ENCODE measurements at places on chromosomes 5 and 9.
A peak's percentile ranks its signal among the peaks of the same experiment; 100 is the strongest.

- DNase-seq, result no peak
Observed at GRCh38 chr5:140633021-140633471, at the start of gene CD14. Gene CD14 (minus strand): TSS chr5:140633175. CDS start chr5:140633071, 104 bp downstream.

GRCh38 chr5:39446231-39446630 is 21.5 kb upstream of the DAB2 start:
- no peak for DNase-seq

DNA sequence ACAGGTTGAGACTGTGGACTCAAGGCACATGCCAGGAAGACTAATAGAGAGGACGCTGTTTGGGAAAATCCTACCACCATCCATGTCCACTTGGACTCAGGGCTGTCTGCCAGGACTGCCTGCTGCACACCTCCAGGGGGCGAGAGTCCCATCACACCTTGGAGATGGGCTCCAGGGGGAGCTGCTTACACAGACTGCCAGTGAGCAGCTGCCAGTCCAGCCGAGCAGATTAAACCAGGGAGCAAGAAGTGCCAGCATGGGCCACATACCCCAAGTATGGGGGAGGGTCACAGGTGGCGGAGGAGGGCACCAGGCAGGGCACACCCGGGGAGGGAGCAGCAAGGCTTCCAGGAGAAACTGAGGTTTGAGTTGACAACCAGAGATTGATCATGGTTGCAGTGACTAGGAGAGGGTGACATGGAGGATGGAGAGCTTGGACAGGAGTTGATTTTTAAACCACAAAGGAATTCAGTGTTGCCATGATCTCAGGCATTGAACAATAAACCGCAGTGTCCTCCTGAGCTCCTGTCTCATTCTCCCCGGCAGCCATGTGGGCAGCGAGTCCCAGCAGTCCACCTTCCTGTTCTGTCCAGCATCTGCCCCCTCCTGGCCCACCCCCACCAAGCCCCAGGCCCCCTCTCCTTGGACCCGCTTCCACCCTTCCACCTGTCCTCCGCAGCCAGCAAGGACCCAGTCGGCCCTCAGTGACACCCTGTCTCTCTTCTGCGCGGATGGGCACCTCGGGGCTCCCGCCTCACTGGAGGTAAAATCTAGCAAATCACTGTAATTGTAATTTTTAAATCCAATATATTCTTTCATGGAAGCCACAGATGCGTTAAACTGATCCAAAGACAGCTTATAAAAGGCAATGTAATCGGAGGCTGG is 3.1 kb upstream of the VAV2 start:
- peak; percentile 20 for DNase-seq

DNA sequence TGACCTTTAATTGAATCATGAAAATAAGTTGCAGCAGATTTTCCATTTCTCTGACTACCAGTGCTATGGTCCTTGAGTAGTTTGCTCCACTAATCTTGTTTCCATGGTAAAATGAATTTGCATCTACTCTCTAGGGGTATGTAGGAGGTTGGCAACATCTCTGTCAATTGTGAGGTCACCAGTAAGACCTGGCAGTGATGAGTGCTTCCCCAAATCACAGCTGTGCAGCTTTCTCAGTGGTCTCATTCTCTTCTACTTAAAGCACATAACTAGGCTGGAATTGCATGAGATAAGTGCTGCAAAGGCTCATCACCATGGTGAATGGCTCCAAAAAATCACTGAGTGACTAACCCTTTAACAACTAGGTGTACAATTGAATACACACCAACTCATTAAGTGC is 36.3 kb downstream of the ADAMTS19 start:
- peak; percentile 13 for DNase-seq

- DNase-seq, result no peak
Observed at GRCh38 chr9:112338561-112338960, 5.1 kb upstream of the PTBP3 start.

- no peak for DNase-seq
Observed at GRCh38 chr9:33042473-33042872, 17.4 kb downstream of the DNAJA1 start.

DNA sequence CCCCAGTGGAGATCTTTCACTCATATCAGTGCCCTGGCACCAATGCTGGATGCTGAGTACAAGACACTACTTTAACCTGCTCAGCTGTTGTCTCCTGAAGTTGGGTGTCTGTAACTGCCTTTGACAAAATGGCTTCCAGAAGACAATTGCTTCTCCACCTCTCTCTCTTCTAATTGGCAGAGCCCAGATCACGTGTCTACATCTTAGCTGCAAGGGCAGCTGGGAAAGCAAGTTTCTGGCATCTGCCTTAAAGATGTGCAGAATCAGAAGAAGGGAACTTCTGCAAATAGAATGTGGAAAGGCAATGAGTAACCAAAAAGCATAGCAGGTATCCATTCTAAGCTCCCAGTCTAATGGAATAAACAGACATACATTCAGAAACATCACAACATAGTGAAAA is 81.1 kb downstream of the PDZD2 start:
- no peak for DNase-seq

- no peak for DNase-seq
Observed at GRCh38 chr9:5510989-5511388, 658 bp downstream of the PDCD1LG2 start.

GRCh38 chr5:109931049-109931780 is 241.5 kb downstream of the MAN2A1 start:
- DNase-seq, result no peak

DNA sequence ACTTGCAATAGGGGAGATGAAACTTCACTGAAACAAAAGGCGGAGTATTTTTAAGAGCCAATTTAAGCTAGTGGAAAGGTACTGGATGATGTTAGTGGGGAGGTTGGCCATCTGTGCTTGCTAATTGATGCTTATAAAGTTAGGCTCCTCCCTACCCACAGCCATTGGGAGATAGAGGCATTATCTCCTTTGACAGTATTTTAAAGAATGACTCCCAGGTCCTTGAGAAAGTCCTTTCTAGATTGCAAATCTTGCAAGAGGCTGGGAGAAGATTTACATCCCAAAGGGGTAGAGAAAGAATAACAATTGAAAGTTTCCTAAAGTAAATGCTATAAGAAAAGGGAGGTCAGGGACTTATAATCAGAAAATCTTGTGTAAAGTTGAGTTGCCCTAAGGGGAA is 282.6 kb downstream of the BRINP1 start:
- DNase-seq, result peak; percentile 16

GRCh38 chr9:131399972-131400371 is 6.1 kb downstream of the PRRC2B start:
- no peak for DNase-seq

GRCh38 chr5:125597338-125597737 is 825.9 kb upstream of the GRAMD2B start:
- DNase-seq, result no peak

DNA sequence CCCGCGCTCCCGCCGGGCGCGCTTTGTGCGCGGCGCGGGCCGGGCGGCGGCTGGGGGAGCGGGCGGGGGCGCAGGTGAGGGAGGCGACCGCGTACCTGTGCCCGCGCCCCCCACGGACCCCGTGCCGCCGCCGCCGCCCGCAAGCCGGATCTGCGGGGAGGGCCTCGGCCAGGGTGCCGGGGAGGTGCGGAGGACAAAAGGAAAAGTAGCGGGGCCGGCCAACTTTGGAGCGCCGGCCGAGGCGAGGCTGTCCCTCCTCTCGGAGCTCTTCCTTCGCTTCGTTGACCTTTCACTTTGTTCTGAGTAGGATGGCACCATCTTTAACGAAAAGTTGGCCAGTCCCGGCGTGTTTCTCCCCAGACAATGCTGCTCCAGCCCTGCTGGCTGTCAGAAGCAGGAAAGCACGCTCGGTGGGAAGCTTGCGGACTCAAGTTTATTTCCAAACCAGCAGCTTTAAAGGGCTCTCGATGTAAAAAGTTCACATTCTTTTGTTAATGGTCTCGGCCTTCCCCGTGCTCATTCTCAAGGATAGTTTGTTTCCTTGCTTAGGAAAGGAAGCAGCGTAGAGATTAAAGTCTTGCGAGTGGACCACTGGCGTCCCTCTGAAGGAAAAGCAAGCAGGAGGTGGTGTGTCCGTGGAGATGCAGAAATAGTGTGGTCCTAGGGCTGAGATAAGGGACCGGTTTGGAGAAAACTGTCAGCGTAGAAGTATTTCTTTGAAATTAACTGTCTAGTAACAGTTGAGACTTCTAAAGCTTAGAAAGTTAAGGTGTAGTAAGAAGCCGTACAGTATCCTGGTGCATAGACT is 639 bp downstream of the EHMT1 start:
- peak; percentile 45 for DNase-seq

- DNase-seq, result no peak
Observed at GRCh38 chr5:111345731-111346130, 121.5 kb downstream of the CAMK4 start.

DNA sequence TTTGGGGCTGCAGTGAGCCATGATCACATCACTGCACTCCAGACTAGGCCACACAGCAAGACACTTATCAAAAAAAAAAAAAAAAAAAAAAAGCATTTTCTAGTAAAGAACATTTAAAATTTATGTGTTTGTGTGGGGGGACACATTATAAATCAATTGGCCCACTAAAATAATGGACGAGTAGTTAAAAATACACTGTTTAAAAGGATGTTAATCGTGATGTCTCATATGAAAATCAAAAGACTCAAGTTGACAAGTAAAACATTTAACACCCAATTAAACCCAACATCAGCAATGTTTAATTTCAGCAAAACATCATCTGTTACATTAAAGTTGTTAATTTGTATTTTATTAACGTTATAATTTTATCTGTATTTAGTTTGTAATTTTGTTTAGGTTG is 152.3 kb downstream of the MAPKAP1 start:
- no peak for DNase-seq

DNA sequence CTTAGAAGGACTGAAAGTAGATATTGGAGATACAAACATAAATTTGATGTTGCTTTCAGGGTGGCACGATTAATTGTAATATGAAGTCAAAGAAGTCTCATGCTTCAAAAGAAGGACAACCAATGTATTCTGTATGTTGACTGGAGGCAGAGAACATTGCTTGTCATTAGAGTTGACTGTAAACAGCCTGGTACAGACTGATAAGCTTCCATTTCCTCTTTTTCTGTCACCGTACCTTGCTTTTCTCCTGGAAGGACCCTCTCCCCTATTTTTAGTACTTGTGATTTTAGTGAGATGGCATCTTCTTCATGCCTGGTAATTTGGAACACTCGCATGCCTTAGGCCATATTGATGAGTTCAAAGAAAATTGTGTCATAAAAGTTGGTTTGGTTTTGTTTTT is 809.4 kb downstream of the PRELID2 start:
- DNase-seq, result no peak

DNA sequence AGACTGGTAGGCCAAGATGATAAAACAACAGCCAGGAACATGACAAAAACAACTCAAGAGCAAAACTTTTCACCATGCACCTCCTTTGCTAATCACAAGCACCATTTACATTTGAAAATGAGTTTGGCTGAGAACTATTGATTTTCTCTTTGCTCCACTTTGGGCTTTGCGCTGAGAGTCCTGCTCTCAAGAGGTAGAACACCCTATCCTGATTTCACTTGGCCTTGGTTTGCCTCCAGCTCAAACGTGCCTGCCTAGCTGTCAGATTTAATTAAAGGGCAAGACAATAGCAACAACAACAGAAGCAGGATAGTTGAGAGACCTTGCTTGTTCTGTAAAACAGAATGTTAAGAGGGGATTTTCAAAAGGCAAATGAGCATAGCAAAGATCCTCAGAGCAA is 128.2 kb upstream of the ASTN2 start:
- no peak for DNase-seq

GRCh38 chr9:125338929-125339328 is 77.3 kb downstream of the GAPVD1 start:
- no peak for DNase-seq

DNA sequence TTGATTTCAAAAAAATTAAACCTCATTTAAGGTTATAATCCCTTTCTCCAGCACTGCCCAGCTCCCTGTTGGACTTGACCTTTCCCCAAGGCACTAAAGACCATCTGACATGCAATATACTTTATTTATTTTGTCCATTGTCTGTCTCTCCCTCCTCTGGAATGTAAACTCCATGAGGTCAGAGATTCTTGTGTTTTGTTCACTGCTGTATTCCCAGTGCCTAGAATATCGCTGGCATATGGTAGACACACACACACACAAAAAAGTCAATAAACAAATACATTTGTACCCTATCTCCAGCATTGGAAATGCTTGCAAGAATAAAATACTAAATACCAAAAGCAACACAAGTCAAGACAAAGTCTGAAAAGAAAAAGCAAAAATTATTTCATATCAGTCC is 17.3 kb upstream of the ARSB start:
- no peak for DNase-seq

DNA sequence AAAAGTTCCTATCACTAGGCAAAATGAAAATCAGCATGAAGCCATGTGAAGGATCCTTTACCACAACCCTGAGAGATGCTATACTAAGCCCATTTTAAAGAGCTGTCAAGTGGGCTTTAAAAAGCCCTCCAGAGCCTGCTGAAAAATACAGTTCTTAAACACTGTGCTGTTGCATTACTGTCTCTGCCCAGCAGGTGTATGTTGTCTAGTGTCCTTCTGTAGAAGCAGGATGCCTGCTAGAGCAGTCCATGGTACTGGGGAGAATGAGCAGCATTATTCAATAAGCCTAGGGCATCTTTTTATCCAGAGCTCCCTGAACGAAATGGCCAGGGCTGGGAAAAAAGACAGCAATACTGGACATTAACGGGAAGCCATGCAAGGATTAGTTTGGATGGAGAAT is 126.2 kb upstream of the PLCXD3 start:
- DNase-seq, result peak; percentile 79

- DNase-seq, result peak; percentile 38
Observed at GRCh38 chr5:124025306-124025845, 513.4 kb downstream of the CSNK1G3 start.

DNA sequence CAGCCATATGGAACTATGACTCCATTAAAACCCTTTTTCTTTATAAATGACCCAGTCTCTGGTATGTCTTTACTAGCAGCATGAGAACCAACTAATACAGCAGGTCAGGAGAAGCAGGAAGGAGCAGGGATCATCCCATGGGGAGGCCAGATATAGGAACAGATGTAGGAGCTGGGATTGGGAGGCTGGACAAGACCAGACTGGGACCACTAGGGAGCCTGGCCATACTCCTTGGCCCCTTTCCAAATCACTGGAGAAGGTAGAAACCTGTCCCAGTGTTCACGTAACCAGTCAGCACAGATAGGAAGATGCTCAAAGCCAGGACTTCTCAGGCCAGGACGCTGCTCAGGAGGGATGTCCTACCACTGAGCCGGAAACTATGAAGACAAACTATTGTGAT is 95.5 kb downstream of the LMX1B start:
- DNase-seq, result no peak

DNA sequence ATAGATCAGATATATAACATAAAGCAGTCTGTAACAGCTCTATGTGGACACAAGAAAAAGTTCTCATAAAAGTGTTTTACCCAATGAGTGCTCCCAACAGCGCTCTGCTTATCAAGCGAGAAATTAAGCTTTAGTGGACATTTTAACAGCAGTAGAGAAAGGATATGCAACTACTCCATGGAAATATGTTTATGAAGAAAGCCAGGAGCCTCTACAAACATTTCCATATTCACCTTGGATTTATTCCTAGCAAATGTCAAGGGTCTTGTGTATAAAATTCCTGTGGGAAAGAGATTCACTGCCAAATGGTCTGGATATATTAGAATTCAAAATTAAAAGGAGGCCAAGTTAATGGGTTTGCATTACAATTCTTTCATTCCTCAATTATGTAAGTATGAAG is 66.5 kb downstream of the DTWD2 start:
- no peak for DNase-seq

- peak; percentile 88 for DNase-seq
Observed at GRCh38 chr5:180350711-180351465, 2.2 kb downstream of the GFPT2 start.

- no peak for DNase-seq
Observed at GRCh38 chr5:40240111-40240510, 439.6 kb upstream of the PTGER4 start.

GRCh38 chr9:4657426-4658159 is 4.5 kb upstream of the PLPP6 start:
- DNase-seq, result no peak

GRCh38 chr9:70514273-70514672 is 99.8 kb upstream of the KLF9 start:
- DNase-seq, result no peak

All from mesendoderm (in vitro differentiated cells).